ENCODE measurements at places on chromosomes 13 and 19.

- no peak for DNase-seq
These were observed 4.6 kb downstream of the AP2S1 start for GRCh38 chr19:46845959-46846459.

DNA sequence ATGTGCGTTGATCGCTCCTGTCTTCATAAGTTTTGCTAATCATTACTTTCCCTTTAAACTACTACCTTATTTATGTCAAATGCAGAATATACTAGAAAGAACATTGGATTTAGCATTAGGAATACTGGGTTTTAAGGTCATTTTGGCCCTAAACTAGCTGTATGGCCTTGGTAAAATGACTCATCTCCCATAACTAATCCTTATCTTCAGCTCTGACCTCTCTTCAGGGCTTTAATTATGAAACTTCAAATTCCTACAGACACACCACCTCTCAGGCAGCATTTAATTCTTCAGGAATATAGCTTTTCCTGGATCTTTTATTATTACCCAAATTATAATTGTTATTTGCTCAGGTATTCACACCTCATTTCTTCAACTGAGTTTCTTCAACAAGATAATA lies 121.2 kb downstream of the STARD13 start:
- DNase-seq: no peak

- no peak for DNase-seq
These were observed 5.9 kb downstream of the HCN2 start for GRCh38 chr19:595326-596262.

DNA sequence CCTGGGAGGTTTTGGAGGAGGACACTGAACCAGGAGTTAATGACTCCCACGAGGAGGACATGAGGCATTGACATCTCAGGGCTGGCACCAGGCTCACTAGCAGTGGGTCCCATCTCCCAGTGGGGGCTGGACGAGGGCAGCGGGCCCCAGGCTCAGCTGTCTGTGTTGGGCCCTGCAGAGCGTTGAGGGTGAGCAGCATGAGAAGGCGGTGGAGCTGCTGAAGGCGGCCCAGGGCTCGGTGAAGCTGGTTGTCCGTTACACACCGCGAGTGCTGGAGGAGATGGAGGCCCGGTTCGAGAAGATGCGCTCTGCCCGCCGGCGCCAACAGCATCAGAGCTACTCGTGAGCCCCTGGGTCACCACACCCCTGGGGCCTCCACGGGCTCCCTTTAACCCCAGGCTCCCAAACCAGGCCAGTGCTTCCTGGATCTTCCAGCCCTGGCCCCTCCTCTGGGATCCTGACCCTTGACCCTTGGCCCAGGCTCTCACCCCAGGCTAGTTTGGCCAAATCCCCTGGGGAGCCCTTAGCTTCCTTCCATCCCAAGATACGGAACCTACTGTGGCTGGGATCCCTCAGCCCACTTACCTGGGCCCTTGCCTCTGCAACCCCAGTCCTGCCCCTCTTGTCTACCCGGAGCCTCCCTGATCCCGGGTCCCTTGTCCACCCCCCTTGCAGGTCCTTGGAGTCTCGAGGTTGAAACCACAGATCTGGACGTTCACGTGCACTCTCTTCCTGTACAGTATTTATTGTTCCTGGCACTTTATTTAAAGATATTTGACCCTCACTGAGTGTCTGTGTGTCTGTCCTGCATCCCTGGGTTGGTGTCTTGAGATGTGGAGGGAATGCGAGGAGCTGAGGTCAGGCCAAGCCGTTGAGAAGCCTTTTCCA lies 1.0 kb downstream of the C19orf73 start:
- DNase-seq: no peak

GRCh38 chr13:38602266-38602665 lies 84.6 kb upstream of the FREM2 start:
- no peak for DNase-seq

- DNase-seq: no peak
These were observed 99.4 kb downstream of the WASF3 start for GRCh38 chr13:26656919-26657318.

DNA sequence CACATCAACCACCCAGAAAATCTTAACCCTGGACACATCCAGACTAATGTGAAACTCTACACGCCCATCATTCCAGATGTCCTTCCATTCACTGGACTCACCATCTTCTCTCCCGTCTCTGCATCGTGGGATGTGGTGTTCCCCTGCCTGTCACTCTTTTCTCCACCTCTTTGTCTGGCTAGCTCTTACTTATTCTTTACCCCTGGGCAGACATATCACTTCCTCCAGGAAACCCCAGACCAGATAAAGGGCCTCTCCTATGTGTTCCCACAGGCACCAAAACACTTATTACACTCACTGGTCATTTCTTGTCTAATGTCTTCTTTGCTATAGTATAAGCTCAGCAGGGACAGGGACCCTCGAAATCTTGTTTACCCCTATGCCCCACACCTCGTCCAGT lies 109.3 kb upstream of the IPO5 start:
- DNase-seq: no peak

GRCh38 chr19:6150289-6150688 lies 14.8 kb downstream of the ACSBG2 start:
- DNase-seq: no peak

- DNase-seq: peak; percentile 28
These were observed 287.3 kb downstream of the COG6 start for GRCh38 chr13:39942552-39943273.

- DNase-seq: no peak
These were observed 251.7 kb upstream of the IRS2 start for GRCh38 chr13:110037925-110038573.

DNA sequence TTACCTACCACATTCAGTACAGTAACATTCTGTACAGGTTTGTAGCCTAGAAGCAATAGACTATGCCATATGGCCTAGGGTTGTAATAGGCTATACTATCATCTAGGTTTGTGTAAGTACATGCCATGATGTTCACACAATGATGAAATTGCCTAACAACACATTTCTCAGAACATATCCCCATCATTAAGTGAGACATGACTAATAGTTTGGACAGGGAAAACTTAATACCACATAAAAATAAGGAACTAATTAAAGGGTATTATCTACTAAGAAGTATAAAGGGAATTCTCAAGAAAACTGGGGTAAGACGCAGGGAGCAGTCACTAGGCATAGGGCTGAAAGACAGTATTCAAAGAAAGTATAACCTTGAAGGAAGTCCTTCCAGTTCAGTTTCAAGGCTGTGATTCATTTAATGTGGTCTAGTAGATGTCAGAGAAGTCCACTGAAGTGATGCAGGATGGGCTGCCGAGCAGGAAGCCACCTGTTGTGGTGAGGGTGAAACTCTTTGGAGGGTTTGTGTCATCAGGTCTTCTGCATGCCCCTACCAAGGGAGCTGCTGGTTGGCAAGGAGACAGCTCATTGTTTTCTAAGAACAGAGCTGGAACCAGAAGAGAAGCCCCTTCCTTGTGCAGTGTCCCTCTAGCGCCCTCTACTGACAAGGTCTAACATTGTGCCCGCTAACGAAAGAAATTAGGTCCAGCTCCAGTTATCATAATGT lies 122.9 kb downstream of the OLFM4 start:
- DNase-seq: no peak

DNA sequence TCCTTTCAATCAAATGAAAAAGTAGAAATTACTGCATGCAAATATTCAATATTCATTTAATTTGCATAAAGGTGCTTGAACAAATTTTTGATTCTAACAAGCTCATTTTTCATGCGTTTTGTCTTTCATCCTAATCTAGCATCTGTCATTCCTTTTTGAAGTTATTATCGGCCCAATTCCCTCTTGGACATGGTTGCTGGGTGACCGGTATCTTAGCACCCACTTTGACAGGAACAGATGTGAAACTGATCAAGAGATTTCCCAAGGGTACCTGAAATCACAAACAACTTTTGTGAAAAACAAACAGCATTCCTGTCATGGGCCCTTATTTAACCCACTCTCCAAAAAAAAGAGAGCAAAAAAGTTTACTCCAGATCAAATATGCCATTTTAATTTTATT lies 13.3 kb downstream of the DACH1 start:
- no peak for DNase-seq

DNA sequence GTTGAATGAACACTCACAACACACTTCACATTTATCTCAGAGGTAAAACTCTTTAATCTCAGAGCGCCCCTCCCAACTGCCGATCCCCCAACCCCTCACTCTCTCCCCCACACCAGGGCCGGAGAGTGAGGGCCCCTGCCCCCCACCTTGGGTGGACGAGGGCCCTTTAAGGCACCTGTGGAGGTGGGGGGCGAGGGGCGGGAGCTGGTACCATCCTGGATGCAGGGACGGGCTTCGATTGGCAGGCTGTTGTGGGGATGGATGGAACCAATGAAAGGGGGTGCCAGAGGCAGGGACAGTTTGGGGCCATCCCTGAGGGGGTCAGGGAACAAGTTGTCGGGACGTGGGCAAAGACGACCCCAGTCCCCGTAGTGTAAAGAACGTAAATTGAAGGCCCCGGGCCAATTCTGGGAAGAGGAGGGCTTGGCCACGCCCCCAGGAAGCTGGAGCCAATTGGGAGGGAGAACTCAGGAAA lies 1.7 kb upstream of the PNKP start:
- DNase-seq: no peak

- DNase-seq: peak; percentile 13
These were observed 752 bp downstream of the ZMYM5 start for GRCh38 chr13:19862481-19863313.

DNA sequence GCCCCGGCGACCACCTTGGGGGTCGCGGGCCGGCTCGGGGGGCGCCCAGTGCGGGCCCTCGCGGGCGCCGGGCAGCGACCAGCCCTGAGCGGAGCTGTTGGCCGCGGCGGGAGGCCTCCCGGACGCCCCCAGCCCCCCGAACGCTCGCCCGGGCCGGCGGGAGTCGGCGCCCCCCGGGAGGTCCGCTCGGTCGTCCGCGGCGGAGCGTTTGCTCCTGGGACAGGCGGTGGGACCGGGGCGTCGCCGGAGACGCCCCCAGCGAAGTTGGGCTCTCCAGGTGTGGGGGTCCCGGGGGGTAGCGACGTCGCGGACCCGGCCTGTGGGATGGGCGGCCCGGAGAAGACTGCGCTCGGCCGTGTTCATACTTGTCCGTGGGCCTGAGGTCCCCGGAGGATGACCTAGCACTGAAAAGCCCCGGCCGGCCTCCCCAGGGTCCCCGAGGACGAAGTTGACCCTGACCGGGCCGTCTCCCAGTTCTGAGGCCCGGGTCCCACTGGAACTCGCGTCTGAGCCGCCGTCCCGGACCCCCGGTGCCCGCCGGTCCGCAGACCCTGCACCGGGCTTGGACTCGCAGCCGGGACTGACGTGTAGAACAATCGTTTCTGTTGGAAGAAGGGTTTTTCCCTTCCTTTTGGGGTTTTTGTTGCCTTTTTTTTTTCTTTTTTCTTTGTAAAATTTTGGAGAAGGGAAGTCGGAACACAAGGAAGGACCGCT lies 729 bp downstream of the STK11 start:
- no peak for DNase-seq

DNA sequence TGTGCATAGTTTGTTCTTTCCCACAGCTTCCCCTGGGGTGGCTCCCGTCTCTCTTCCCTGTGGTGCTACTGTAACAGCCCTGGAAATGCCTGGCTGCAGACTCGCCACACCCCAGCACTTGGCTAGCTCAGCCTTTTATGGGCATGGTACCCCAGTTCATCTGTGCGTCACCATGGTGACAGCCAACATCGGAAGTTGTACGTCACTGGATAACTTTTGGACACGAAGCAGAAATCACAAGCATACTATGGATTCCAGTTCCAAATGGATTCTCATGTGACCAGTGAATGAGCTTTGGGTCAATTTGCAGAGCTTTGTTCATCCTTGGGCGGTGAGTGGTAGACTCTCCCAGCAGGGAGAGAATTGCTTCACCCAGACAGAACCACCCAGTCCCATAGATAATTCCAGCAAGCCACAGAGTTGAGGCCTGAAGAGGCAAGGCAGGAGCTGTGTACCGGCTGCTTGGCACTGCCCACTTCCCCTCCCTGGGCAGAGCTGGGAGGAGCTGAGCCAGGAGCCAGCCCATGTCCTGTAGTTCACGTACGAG lies 54.4 kb downstream of the COL4A2 start:
- DNase-seq: no peak

DNA sequence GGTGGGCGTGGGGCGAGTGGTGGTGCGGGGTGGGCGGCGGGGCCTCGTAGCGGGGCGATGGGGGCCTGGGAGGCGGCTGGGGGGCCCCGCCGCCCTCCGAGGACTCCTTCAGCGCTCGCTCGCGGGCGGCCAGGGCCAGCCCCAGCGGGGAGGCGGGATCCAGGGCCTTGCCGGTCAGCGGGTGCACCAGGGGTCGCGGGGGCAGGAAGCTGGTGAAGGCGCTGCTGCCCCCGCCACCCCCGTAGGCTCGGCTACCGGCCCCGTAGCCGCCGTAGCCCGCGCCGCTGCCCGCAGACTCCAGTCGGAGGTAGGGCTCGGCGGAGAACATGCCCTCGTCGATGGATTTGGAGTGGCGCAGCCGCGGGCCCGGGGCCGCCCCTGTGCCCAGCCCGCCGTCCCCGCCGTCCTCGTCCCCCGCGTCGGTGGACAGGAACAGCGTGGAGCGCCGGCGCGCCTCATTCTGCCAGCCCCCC lies 18.6 kb downstream of the C19orf81 start:
- DNase-seq: no peak

- DNase-seq: no peak
These were observed 41.2 kb downstream of the USP12 start for GRCh38 chr13:27130223-27130978.

GRCh38 chr13:82747958-82748357 lies 1134.3 kb downstream of the SLITRK1 start:
- no peak for DNase-seq

- DNase-seq: no peak
These were observed 18.4 kb upstream of the RUBCNL start for GRCh38 chr13:46405457-46405856.

- no peak for DNase-seq
These were observed 103.9 kb downstream of the GGACT start for GRCh38 chr13:100484702-100485101.

DNA sequence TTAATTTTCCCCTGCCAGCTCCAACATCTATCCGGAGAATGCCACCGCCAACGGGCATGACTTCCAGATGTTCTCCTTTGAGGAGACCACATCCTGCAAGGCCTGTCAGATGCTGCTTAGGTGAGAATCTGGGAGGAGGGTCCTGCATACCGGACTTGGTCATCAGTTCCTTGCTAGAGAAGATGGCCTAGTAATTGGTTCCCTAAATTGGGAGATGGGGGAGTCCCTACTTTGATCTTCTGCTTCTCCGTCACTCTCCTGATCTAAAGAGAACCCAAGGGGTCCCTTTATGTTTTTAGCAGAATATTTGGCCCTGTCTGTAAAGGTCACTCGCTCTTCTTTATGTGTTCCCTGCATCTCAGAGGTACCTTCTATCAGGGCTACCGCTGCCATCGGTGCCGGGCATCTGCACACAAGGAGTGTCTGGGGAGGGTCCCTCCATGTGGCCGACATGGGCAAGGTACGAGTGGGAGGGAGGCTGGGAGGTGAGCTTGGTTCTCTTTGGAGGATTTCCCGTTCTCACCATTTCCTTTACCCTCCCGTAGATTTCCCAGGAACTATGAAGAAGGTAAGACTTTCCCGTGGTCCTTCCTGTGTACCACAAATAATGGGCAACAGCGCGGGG lies 54.1 kb upstream of the ADGRE1 start:
- no peak for DNase-seq

- DNase-seq: no peak
These were observed 14.3 kb upstream of the BCAM start for GRCh38 chr19:44794610-44795009.

GRCh38 chr13:47816831-47817230 lies 184.2 kb downstream of the SUCLA2 start:
- DNase-seq: no peak

GRCh38 chr19:4556597-4557127 lies 2.8 kb downstream of the SEMA6B start:
- no peak for DNase-seq
